PC-9 (cell line): ENCODE measurements at places on chromosomes 7 and 10. TPM values are rescaled to one million over a fixed set of nuclear protein-coding genes. Genes with fewer than 3 reads are reported as not detected.

Gene DOCK1
- 21.4 and 24.8 TPM in 2 replicates for total RNA-seq

Gene SEMA3D
- 2.6 and 4.8 TPM in 2 replicates for total RNA-seq

Gene SAP25
- 11.0 and 15.3 TPM in 2 replicates for total RNA-seq

Gene WDR86
- 7.7 and 12.4 TPM in 2 replicates for total RNA-seq

Gene PTN
- 4.5 and 7.0 TPM in 2 replicates for total RNA-seq

Gene CPEB3
- 1.1 and 1.4 TPM in 2 replicates for total RNA-seq

Gene MYO3A
- not detected in 2 replicates for total RNA-seq

Gene LIPJ
- not detected in 2 replicates for total RNA-seq

Gene SPRN
- total RNA-seq, result not detected in 2 replicates

Gene NANOS1
- total RNA-seq, result 5.2 and 7.2 TPM in 2 replicates

Gene IKZF1
- total RNA-seq, result not detected in 2 replicates

Gene CTAGE6
- total RNA-seq, result 0.90 TPM in 1 of 2 replicates, not detected in the other

Gene CRTAC1
- not detected in 2 replicates for total RNA-seq

Gene OPN4
- total RNA-seq, result 0.15 and 0.23 TPM in 2 replicates

Gene PSAP
- total RNA-seq, result 683 and 1,027 TPM in 2 replicates

Gene POT1
- 42.7 and 46.9 TPM in 2 replicates for total RNA-seq

Gene FBXL13
- 10.4 and 19.4 TPM in 2 replicates for total RNA-seq

Gene HERC4
- total RNA-seq, result 115 and 116 TPM in 2 replicates

Gene SLC12A9
- total RNA-seq, result 34.7 and 36.7 TPM in 2 replicates

Gene CARD11
- total RNA-seq, result 62.6 and 63.3 TPM in 2 replicates

Gene NOS3
- total RNA-seq, result 1.8 and 3.2 TPM in 2 replicates

Gene SEC61G
- 203 and 261 TPM in 2 replicates for total RNA-seq

Gene CRYGN
- total RNA-seq, result 1.0 and 1.2 TPM in 2 replicates

Gene HGF
- total RNA-seq, result not detected in 2 replicates

Gene CDHR1
- total RNA-seq, result not detected in 2 replicates

Gene PILRA
- 1.5 and 2.8 TPM in 2 replicates for total RNA-seq

Gene OPALIN
- total RNA-seq, result not detected in 2 replicates

Gene LEP
- not detected in 2 replicates for total RNA-seq

Gene RARRES2
- total RNA-seq, result not detected in 2 replicates

Gene ZNF394
- total RNA-seq, result 21.1 and 34.1 TPM in 2 replicates

Gene INPP5F
- total RNA-seq, result 11.4 and 12.4 TPM in 2 replicates

Gene XRCC2
- total RNA-seq, result 21.2 and 25.0 TPM in 2 replicates

Gene CPN1
- not detected in 2 replicates for total RNA-seq

Gene DYNC1I1
- total RNA-seq, result not detected in 2 replicates

Gene PAX4
- total RNA-seq, result not detected in 2 replicates

Gene TMEM176B
- 1.9 and 2.3 TPM in 2 replicates for total RNA-seq

Gene FXYD4
- not detected in 2 replicates for total RNA-seq

Gene BEND7
- 1.7 and 3.2 TPM in 2 replicates for total RNA-seq

Gene ALDH18A1
- 34.0 and 35.3 TPM in 2 replicates for total RNA-seq

Gene CTAGE4
- 5.8 and 8.2 TPM in 2 replicates for total RNA-seq

Gene NOD1
- 16.5 and 20.5 TPM in 2 replicates for total RNA-seq

Gene TMEM178B
- not detected in 2 replicates for total RNA-seq

Gene GARIN1A
- 0.57 and 0.78 TPM in 2 replicates for total RNA-seq

Gene GIMAP8
- not detected in 2 replicates for total RNA-seq

Gene CDC14C
- not detected in 2 replicates for total RNA-seq

Gene MINDY4
- total RNA-seq, result 11.5 and 14.8 TPM in 2 replicates

Gene TACC2
- 15.8 and 19.6 TPM in 2 replicates for total RNA-seq
